NCI-H2029 treated with DMSO at 0.1 percent for 48 hours (cell line): ENCODE measurements at places on chromosomes 16 and 17.

DNA sequence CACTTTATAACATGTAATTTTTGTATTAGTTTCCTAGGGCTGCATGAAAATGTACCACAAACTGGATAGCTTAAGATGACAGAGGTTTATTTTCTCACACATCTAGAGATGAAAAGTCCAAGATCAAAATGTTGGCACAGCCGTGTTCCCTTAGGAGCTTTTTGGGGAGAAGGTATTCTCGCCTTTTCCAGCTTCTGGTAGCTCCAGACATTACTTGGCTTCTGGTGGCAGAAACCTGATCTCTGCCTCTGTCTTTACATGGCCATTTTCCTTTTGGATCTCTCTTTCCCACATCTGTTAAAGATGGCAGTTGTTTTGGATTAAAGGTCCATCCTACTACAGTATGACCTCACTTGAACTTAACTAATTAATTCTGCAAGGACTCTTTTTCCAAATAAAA is 885.7 kb upstream of the CDH8 start:
- no peak for DNase-seq

- DNase-seq = no peak
Observed at GRCh38 chr16:64933885-64934284, 188.0 kb downstream of the CDH11 start.

GRCh38 chr17:49564638-49565037 is 11.0 kb upstream of the NXPH3 start:
- no peak for DNase-seq

- DNase-seq = no peak
Observed at GRCh38 chr16:88754912-88755744, 29.9 kb downstream of the PIEZO1 start.

- no peak for DNase-seq
Observed at GRCh38 chr16:17026600-17027242, 444.0 kb downstream of the XYLT1 start.

- no peak for DNase-seq
Observed at GRCh38 chr16:1564325-1564724, 30.9 kb downstream of the TMEM204 start.

GRCh38 chr16:844638-845350 is 44.3 kb upstream of the GNG13 start:
- DNase-seq = no peak

GRCh38 chr17:38685491-38685890 is 10.7 kb upstream of the EPOP start:
- DNase-seq = no peak

GRCh38 chr17:82846061-82846691 is 6.4 kb upstream of the ZNF750 start:
- DNase-seq = no peak

GRCh38 chr16:11750056-11750455 is 7.4 kb upstream of the TXNDC11 start:
- DNase-seq = no peak
